ENCODE measurements at places on chromosomes 7 and 10.

GRCh38 chr10:59172567-59172966 lies 3.9 kb upstream of the PHYHIPL start:
- DNase-seq: no peak
- peaks cover 65% of the 10 kb centered on the region for H3K27me3 ChIP-seq
- H3K36me3 ChIP-seq: no peaks in the 10 kb centered on the region
- no peak overlapping the region for H3K27ac ChIP-seq
- H3K4me3 ChIP-seq: no peak overlapping the region
- peaks cover 11% of the 10 kb centered on the region for H3K4me1 ChIP-seq

DNA sequence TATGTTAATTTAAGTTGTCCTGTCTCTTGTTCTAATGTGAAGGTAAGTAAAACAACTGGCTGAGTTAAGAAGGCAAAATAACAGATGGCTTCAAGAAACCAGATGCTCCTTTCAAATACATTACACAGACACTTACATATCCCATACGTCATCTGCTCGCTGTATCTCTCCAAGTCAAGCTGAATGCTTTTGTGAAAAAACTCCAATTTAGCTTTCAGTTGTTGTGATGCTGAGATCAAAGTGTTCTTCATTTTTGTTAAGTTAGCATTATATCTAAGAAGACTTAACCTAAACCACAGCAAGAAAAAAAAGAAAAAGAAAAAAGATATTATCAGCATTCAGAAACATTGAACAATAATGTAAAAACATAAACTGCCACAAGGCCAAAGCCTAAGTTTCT lies 18.5 kb upstream of the ERLIN1 start:
- no peak overlapping the region for H3K27ac ChIP-seq
- H3K4me1 ChIP-seq: no peaks in the 10 kb centered on the region

- DNase-seq: no peak
- no peak overlapping the region for H3K4me3 ChIP-seq
- no peaks in the 10 kb centered on the region for H3K36me3 ChIP-seq
- H3K27me3 ChIP-seq: peaks cover 4% of the 10 kb centered on the region
- H3K4me1 ChIP-seq: peaks cover 16% of the 10 kb centered on the region
These were observed 101.5 kb downstream of the ZNF92 start for GRCh38 chr7:65475040-65475726.

DNA sequence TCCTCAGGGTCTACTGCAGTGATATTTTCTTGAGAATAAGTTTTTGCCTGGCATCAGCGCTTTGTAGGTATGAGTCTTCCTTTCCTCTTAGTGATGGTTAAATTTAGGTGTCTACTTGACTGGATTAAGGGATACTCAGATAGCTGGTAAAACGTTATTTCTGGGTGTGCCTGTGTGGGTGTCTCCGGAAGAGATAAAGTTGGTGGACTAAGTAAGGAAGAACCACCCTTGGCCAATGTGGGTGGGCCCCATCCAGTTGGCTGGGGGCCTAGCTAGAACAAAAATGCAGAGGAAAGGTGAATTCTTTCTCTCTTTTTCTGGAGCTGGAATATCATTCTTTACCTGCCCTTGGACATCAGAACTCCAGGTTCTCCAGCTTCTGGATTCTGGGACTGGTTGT lies 138.8 kb downstream of the ADCYAP1R1 start:
- H3K27ac ChIP-seq: no peak overlapping the region
- no peaks in the 10 kb centered on the region for H3K36me3 ChIP-seq
- H3K4me1 ChIP-seq: no peaks in the 10 kb centered on the region
- no peak overlapping the region for H3K4me3 ChIP-seq
- no peak for DNase-seq

- H3K4me3 ChIP-seq: no peak overlapping the region
- no peaks in the 10 kb centered on the region for H3K4me1 ChIP-seq
These were observed 398.5 kb downstream of the PCDH15 start for GRCh38 chr10:54402576-54402975.

- no peaks in the 10 kb centered on the region for H3K36me3 ChIP-seq
- H3K27me3 ChIP-seq: peaks cover 3% of the 10 kb centered on the region
- DNase-seq: no peak
- no peaks in the 10 kb centered on the region for H3K4me1 ChIP-seq
These were observed 31.4 kb downstream of the FEZF1 start for GRCh38 chr7:122273117-122273516.

DNA sequence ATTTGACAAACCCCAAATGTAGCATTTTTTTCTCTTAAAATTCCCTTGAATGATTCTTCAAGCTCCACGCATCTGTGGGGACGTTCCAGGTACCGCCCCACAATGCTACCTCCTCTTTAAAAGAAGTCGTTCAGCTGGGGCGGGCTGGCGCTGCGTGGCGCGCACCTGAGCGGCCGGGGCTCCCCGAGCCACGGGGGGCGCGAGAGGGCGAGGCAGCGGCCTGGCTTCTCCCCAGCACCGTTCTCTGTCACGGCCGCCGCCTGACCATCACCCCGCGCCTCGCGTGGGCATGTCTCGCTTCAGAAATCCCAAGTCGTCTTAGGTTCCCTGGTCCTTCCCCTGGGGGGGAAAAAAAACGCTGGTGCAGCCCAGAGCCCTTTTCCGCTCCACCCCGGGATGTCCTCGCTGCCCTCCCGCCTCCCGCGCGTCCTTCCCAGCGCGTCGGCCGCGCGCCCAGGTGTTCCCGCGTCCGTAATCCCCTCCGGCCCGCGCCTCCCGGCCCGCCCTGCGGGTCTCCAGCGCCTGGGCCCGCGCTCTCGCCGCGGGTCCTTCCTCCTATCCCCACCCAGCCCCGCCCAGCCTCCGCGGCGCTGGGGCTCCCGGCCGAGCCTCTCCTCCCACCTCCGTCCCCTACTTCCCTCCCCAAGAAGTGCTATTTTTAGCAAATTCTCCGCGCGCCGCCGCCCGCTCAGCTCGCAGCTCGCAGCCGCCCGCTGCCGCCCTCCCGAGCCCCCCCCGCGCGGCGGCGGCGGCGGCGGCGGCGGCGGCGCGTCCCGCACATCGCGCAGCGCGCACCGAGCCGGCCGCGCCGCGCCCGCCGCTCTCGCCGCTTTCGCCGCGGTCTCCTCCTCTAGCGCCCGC lies 58.7 kb upstream of the PRPS1L1 start:
- peak; percentile 56 for DNase-seq
- no peak overlapping the region for H3K27ac ChIP-seq
- peak overlapping the region; percentile 89 for H3K4me3 ChIP-seq
- H3K27me3 ChIP-seq: peaks cover 60% of the 10 kb centered on the region
- peaks cover 12% of the 10 kb centered on the region for H3K4me1 ChIP-seq

DNA sequence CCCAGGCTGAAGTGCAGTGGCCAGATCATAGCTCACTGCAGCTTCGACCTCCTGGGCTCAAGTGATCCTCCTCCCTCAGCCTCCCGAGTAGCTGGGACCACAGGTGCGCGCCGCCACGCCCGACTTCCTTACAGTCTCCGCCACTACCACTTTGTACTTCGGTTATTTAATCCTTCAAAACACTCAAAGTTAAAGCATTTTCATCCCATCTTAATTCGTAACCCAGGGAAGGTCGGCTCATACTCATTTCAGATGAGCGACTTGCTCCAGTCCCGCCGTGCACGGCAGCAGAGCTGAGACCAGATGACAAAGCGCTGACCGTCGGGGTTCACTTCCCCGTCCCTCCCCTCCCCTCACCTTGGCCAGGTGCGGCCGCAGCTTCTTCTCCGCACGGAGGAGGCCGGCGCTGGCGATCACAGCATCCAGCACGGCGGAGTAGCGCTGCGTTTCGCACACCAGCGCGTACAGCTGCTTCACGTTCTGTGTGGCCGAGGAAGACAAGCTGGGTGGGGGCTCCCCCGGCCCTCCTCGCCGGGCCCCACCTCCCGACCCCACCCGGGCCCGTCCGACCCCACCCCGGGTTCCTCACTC lies 457 bp downstream of the NSUN5 start:
- peaks cover 3% of the 10 kb centered on the region for H3K27me3 ChIP-seq
- peaks cover 15% of the 10 kb centered on the region for H3K36me3 ChIP-seq
- no peak for DNase-seq
- peaks cover 33% of the 10 kb centered on the region for H3K4me1 ChIP-seq

- no peaks in the 10 kb centered on the region for H3K36me3 ChIP-seq
- no peak overlapping the region for H3K27ac ChIP-seq
- no peaks in the 10 kb centered on the region for H3K27me3 ChIP-seq
- DNase-seq: no peak
These were observed 145.6 kb downstream of the EXOC4 start for GRCh38 chr7:133398506-133398905.

DNA sequence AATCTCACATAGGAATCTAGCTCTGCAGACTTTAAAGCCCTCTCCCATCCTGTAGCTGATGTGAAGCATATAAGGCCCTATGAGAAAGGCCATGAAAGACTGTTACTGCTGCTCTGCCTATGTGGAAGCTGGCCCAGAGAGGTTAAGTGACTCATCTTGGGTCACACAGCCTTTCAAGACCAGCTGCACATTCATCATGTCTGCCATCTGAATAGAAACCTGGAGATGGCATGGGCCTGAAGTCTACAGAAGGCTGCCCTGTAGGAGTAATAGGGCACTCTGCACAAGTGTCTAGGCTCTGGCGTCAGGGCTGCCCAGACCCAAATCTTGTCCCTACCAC lies 59.4 kb upstream of the COL13A1 start:
- no peaks in the 10 kb centered on the region for H3K36me3 ChIP-seq
- no peak overlapping the region for H3K4me3 ChIP-seq
- peaks cover 36% of the 10 kb centered on the region for H3K27me3 ChIP-seq
- DNase-seq: no peak

GRCh38 chr10:94013331-94013760 lies 19.6 kb downstream of the PLCE1 start:
- no peak overlapping the region for H3K4me3 ChIP-seq
- H3K27ac ChIP-seq: no peak overlapping the region
- no peaks in the 10 kb centered on the region for H3K27me3 ChIP-seq
- H3K36me3 ChIP-seq: no peaks in the 10 kb centered on the region
- no peaks in the 10 kb centered on the region for H3K4me1 ChIP-seq

GRCh38 chr7:34457329-34457728 lies 200.7 kb upstream of the NPSR1 start:
- H3K27me3 ChIP-seq: peaks cover 4% of the 10 kb centered on the region
- H3K4me1 ChIP-seq: peaks cover 4% of the 10 kb centered on the region
- DNase-seq: no peak
- no peak overlapping the region for H3K27ac ChIP-seq

DNA sequence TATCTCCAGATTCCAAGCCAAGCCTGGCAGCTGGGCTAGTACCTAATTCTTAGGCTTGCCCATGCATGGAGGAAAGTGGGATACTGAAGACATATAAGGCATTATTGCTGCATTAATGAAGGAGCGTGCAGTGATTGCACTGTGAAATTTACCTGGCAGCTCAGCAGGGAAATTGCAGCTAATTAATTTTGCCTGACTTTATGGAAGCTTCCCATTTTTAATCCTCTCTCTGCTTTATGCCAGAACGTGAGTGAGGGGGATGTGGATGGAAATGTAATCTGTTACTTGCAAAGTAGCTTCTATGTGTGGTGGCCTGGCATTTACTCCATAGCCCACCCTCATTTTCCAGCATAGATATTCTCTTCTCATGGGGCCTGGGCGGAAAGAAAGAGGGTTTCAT lies 134.9 kb downstream of the SH2D4B start:
- H3K27ac ChIP-seq: no peak overlapping the region
- no peak for DNase-seq
- H3K36me3 ChIP-seq: peaks cover 17% of the 10 kb centered on the region
- H3K27me3 ChIP-seq: peaks cover 8% of the 10 kb centered on the region
- H3K4me1 ChIP-seq: peaks cover 28% of the 10 kb centered on the region
- H3K4me3 ChIP-seq: no peak overlapping the region

DNA sequence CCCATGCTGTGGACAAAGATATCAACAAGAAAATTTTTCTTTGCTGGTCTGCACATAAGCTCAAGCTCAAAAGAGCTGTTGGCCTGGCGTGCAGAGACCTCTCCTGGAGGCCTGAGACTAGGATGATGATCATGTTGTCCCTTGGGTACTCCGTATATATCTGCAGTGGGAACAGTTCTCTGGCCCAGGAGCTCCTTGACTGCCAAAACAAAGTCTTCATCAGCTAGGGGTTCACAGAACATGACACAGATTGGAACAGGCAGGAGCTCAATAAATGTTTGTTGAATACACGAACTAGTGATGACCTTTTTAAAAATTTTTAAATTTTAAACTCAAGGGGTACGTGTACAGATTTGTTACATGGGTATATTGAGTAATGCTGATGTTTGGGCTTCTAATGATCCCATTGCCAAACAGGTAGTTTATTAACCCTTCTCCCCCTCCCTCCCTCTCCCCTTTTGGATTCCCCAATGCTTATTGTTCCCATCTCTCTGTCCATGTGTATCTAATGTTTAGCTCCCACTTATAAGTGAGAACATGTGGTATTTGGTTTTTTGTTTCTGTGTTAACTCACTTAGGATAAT lies 49.1 kb downstream of the ZNF783 start:
- H3K36me3 ChIP-seq: no peaks in the 10 kb centered on the region
- no peak overlapping the region for H3K4me3 ChIP-seq
- no peaks in the 10 kb centered on the region for H3K4me1 ChIP-seq
- DNase-seq: no peak
- H3K27me3 ChIP-seq: peaks cover 15% of the 10 kb centered on the region
- no peak overlapping the region for H3K27ac ChIP-seq

GRCh38 chr10:11881477-11882417 lies 58.6 kb downstream of the PROSER2 start:
- H3K36me3 ChIP-seq: no peaks in the 10 kb centered on the region
- H3K27me3 ChIP-seq: no peaks in the 10 kb centered on the region
- H3K27ac ChIP-seq: no peak overlapping the region
- peaks cover 35% of the 10 kb centered on the region for H3K4me1 ChIP-seq
- no peak for DNase-seq

DNA sequence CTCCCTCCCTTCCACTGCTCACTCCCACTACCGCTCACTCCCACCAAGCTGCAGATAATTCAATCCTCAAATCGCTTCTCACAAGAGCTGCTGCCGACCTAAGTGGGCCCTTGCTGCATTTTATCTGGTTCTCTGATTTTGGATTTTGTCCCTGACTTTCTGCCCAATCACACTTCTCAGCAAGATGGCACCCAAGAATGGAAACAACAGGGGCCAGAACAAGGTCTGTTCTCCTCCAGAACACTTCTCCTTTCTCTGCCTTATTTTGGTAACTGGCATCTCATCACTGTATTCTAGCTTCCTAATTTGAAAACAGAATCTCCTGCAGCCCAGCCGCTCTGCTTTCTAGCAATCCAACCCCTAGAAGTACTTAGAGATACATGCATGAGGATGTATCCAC lies 172.8 kb downstream of the GRID1 start:
- H3K36me3 ChIP-seq: no peaks in the 10 kb centered on the region
- no peaks in the 10 kb centered on the region for H3K4me1 ChIP-seq
- no peak overlapping the region for H3K4me3 ChIP-seq
- DNase-seq: no peak
- H3K27me3 ChIP-seq: peaks cover 48% of the 10 kb centered on the region

DNA sequence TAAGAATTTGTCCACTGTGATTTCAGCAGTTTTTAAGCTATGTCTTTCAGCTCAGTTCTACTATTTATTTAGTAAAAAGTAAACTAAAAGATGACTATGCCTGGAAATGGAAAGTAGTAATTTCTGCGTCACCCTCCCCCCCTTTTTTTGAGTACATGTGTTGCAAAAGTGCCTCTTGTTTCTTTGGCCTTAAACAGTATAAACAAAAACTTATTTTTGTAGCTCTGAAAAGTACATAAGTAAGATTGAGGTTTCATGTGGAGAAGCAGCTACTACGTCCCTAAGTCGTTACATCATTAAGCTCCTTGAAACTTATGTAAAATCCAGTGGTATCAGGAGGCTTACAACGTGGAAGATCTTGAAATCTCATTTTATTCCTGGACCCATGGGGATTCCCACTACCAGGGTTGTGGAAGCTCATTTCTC lies 46.3 kb upstream of the HBP1 start:
- no peaks in the 10 kb centered on the region for H3K27me3 ChIP-seq
- H3K27ac ChIP-seq: no peak overlapping the region
- H3K36me3 ChIP-seq: no peaks in the 10 kb centered on the region
